NCI-H1417 treated with DMSO at 0.1 percent for 48 hours (cell line): ENCODE measurements at places on chromosomes 16 and 17.

DNA sequence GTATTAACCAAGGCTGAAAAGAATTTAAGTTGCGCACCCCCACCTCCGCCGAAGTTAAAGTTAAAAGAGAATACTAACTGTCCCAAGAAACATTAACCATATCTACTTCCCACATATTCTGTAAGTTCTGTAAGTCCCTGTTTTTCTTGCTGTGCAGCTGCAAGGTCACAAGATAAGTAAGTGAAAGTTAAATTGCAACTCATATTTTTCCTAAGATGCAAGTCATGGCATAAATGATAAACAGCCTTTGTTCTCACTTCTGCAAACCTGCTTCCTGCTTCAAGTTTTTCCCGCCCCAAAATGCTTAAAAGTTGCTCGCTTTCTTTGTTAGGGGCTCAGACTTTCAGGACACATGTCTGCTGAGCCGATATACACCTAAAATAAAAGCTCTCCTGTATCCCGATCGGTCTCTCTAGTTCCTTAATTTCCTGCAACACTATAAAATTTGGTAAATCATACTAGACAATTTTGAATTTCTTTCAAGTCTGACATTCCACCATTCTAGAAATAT, 32.6 kb upstream of the ABCA9 start:
- no peak for DNase-seq

DNA sequence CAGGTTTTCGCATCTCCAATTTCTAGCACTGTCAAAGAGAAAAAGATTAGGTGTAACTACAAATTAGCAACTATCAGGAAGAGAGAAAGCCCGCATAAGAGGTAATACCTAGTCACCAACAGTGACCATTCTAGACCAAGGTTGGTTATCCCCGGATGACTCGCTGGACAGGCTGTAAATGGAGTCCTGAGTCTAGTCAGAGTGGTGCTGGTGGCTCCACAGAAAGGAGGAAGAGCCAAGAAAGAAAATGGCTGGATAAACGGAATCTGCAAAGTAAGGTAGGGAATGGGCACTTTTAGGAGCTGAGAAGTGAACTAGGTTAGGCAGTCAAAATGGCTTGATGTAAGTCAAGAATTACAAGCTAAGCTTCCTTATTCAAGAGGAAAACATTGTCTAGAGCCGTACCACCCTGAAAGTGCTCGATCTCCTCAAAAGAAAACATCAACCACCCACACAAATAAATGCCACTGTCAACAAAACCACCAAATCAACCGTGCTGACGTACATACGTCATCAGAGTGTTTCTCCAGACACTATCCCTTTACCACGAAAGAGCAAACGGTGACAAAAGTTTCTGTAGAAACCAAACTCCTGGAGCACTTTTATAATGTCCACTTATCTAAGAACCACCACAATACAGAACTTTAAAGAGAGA, 2.2 kb downstream of the GSPT1 start:
- no peak for DNase-seq

DNA sequence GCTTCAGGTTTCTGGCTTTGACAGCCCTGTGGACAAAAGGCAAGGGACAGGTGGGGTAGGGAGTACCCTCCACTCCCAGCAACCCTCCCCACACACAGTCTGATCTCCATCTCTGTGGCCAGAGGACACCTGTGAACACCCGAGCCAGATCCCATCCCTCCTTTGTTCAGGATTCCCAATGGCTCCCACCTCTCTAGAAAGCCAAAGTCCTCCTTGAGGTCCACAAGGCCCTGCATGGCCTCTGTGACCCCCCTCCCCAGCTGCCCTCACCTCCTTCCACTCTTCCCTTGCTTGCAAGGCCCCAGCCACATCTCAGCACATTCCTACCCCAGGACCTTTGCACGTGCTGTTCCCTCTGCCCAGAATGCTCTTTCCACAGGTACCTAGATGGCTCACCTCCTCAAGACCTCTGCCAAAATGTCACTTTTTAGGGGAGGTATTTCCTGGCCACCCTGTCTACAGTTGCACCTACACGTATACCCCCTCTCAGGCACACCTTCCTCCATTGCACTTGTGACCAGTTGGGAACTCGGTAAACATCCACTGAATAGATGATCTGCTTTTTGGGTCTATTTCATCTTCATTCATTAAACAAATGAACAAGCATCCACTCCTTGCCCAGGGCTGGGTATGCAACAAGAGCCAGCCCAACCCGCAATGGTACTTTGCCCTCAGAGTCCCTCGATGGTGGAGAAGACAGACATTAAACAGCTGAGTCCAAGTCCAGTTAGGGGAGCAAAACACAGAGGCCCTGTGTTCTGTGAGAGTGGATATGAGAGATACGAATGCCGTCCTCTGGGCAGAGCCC, 107.0 kb downstream of the CRLF3 start:
- DNase-seq = no peak

DNA sequence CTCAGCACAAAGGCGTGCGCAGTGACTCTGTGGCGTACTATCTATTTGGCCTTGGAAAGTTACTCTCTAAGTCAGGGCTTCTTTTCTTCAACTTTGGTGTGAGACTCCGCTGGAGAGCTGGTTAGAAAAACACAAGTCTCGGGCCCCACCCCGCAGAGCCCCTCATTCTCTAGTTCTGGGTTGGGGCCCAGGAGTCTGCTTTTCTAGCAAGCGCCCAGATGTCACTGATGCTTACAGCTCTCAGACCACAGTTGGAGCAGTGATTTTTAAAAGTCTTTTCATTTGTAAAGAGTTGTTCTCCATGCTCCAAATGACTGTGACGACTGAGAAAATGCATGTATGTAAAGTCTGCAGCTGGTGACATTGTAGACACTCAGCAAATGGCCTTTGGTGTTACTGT, 582.3 kb downstream of the WWOX start:
- DNase-seq = no peak

- DNase-seq = no peak
These were observed 32.3 kb upstream of the TAOK1 start for GRCh38 chr17:29357821-29358232.

GRCh38 chr16:54171626-54172537, 114.7 kb downstream of the IRX3 start:
- DNase-seq = peak; percentile 88

GRCh38 chr17:45145035-45145389, 3.3 kb upstream of the HEXIM1 start:
- DNase-seq = no peak

- DNase-seq = no peak
These were observed 60.8 kb downstream of the WIPI1 start for GRCh38 chr17:68396226-68397107.

DNA sequence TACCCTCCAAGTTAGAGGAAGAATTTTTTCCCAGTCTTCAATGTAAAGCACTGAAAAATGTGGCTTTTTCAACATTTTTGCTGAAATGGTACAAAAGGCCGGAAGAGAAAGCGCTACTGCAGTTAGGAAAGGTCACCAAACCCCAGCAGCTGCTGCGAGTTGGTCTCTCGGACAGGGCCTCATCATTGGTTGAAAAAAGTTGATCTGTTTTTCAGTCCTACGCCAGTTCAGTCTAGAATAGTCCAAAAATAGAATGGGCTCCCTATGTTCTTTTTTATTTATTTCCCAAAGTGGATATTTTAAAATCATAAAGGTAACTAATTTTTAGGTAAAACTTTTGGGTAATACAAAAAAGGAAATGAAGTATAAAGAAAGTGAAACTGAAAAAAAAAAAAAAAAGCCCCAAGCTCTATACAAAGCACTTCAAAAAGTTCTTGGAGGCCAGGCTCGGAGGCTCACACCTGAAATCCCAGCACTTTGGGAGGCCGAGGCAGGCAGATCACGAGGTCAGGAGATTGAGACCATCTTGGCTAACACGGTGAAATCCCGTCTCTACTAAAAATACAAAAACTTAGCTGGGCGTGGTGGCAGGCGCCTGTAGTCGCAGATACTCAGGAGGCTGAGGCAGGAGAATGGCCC, 17.4 kb downstream of the ADAP2 start:
- no peak for DNase-seq

- no peak for DNase-seq
These were observed 45.7 kb downstream of the OMG start for GRCh38 chr17:31251105-31251969.

DNA sequence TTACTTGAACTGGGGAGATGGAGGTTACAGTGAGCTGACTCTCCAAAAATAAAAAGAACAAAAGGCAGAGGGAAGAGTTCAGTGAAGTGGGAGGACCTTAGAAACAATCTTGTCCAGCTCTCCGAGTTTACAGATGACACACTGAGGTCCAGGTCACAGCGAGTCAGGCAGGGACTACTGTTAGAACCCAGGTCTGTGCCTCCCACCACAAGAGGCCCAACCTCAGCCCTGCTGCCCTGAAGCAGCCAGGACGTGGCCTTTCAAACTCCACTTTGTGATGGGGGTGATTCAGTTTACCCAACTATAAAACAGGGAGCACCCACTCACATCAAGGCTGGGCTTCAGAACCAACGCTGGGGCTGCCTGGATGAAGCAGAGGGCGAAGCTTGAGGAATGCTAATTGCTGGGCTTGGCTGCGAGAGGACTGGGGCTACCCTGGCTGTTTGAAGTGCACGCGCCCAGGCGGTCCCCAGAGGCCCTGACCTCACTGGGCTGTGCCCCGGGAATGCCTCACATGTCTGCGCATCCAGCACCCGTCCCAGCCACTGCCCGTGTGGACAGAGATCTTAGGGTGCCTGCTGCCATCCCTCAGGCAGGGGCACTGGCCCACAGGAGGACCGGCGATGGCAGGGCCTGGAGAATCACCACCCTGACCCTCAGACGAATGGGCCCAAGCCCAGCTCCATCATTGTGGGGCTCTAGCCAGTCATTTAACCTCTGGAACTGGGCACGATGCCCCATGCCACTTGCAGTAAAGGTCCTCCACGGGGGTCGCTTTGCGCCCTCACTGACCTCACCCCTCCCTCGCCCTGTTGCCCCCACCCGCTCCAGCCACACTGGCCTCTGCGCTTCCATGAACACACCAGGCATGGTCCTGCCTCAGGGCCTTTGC, 11.4 kb downstream of the SLC5A10 start:
- no peak for DNase-seq

DNA sequence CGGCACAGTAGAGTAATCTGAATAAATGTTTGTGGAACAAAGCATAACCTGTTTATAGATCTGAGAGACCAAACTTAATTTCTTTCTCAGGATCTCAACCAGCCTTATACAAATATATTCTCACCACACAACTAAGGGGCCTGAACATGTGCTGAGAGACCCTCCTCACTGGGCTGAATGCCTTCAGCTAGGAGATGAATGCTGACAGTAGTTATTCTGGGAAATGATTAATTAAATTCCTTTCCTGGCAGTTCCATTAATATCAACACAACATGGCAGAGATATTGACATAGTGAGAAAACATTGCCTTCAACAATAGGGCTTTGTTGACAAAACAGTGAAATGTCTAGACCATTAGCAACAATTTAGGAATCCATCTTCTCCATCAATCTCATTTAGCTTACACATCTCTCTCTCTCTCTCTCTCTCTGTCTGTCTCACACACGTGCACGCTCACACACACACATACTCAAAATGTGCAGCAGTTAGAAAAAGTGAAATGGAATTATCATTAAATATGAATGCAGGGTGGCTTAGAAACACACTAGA, 780.8 kb upstream of the CDH8 start:
- no peak for DNase-seq
